ENCODE measurements at places on chromosomes 3 and 15. TPM values are rescaled to one million over a fixed set of nuclear protein-coding genes. Genes with fewer than 3 reads are reported as not detected.

CDHR4 gene
- polyA plus RNA-seq = not detected

OTOL1 gene
- not detected for polyA plus RNA-seq

CATSPER2 gene
- polyA plus RNA-seq = 0.26 TPM

SLC35G2 gene
- not detected for polyA plus RNA-seq

PPP1R14D gene
- not detected for polyA plus RNA-seq

MESP2 gene
- not detected for polyA plus RNA-seq

THRB gene
- not detected for polyA plus RNA-seq

C2CD4B gene
- not detected for polyA plus RNA-seq

GOLGA6L7 gene
- polyA plus RNA-seq = not detected

MST1R gene
- polyA plus RNA-seq = 0.31 TPM

KIF15 gene
- 0.90 TPM for polyA plus RNA-seq

SCN5A gene
- not detected for polyA plus RNA-seq

CLDN16 gene
- polyA plus RNA-seq = not detected

ZCWPW2 gene
- 1.00 TPM for polyA plus RNA-seq

OR5K4 gene
- not detected for polyA plus RNA-seq

TRPM1 gene
- not detected for polyA plus RNA-seq

CKMT1A gene
- polyA plus RNA-seq = not detected

FOXB1 gene
- 0.67 TPM for polyA plus RNA-seq

LARP6 gene
- polyA plus RNA-seq = not detected

CACNA1D gene
- polyA plus RNA-seq = not detected

SPINT1 gene
- polyA plus RNA-seq = 1.7 TPM

SPRED1 gene
- polyA plus RNA-seq = not detected

CP gene
- 0.15 TPM for polyA plus RNA-seq

PCOLCE2 gene
- polyA plus RNA-seq = not detected

NKIRAS1 gene
- 4.0 TPM for polyA plus RNA-seq

PLIN1 gene
- polyA plus RNA-seq = not detected

DUOX1 gene
- 1.4 TPM for polyA plus RNA-seq

SLC22A14 gene
- polyA plus RNA-seq = not detected

CCR3 gene
- polyA plus RNA-seq = 14.4 TPM

DNAJB8 gene
- not detected for polyA plus RNA-seq

DPPA2 gene
- not detected for polyA plus RNA-seq

SLC27A2 gene
- 0.69 TPM for polyA plus RNA-seq

LINS1 gene
- polyA plus RNA-seq = 62.8 TPM

HACD3 gene
- polyA plus RNA-seq = 37.5 TPM

CFAP44 gene
- 0.03 TPM for polyA plus RNA-seq

SOX14 gene
- polyA plus RNA-seq = not detected

SLC28A1 gene
- polyA plus RNA-seq = not detected

EFCC1 gene
- not detected for polyA plus RNA-seq

VPS33B gene
- 5.5 TPM for polyA plus RNA-seq

BOC gene
- not detected for polyA plus RNA-seq

GABRR3 gene
- not detected for polyA plus RNA-seq

ALPK3 gene
- polyA plus RNA-seq = not detected

GP5 gene
- 0.41 TPM for polyA plus RNA-seq

THSD4 gene
- polyA plus RNA-seq = not detected

SIDT1 gene
- polyA plus RNA-seq = 13.6 TPM

ACVR2B gene
- polyA plus RNA-seq = 0.65 TPM

SFMBT1 gene
- polyA plus RNA-seq = 13.1 TPM

REC114 gene
- not detected for polyA plus RNA-seq

SOX2 gene
- not detected for polyA plus RNA-seq

ZBED2 gene
- 0.80 TPM for polyA plus RNA-seq

DNAJA4 gene
- polyA plus RNA-seq = 11.6 TPM

RAD51 gene
- 4.9 TPM for polyA plus RNA-seq

SV2B gene
- not detected for polyA plus RNA-seq

TAGLN3 gene
- polyA plus RNA-seq = not detected

PRKCI gene
- 18.6 TPM for polyA plus RNA-seq

COL6A5 gene
- polyA plus RNA-seq = not detected

IP6K1 gene
- 31.6 TPM for polyA plus RNA-seq

RPL29 gene
- polyA plus RNA-seq = 1,584 TPM

ACP3 gene
- polyA plus RNA-seq = not detected

ZNF774 gene
- not detected for polyA plus RNA-seq

All from CD4-positive, CD25-positive, alpha-beta regulatory T cell (primary cell).